ENCODE measurements at places on chromosomes 12 and 14.

GRCh38 chr12:12466157-12466556, 96.5 kb downstream of the DUSP16 start:
- DNase-seq, result peak; percentile 53

- DNase-seq, result peak; percentile 1
Measured at GRCh38 chr14:104265918-104266630, 127.7 kb downstream of the KIF26A start.

DNA sequence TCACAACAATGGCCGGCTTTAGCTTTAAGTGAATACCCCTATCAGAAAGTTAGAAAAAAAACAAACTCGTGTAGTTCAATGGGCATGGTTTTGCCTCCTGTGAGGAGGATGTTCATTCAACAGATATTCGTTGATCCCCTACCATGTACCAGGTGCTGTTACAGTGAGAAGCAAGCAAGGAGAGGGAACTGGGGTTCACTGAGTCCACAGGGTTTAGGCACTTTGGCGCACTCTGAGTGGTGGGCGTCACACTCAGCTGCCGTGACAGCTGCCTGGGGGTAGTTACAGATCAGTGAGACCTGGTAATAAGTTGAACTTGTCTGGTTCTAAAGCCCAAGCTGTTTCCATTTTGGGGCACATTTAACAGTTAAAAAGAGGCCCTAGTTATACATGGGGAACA, 74.2 kb downstream of the PAPOLA start:
- no peak for DNase-seq

DNA sequence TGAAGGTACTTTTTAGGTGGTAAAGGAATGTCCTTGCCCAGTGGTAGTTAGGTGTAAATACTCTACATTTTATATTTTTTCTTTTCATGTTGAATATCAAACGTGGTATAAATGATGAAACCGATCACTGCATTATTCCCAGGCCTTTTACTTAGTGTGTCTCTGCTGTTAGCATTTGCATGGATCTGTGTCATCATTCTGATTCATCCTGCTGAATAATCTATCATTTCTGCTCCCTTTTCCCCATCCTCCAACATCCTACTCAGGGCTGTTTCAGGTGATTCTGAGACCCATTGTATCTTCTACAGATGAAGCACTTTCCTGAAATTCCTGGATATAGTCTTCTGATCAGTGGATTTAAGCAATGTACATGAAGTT, 61.0 kb upstream of the PTHLH start:
- no peak for DNase-seq

DNA sequence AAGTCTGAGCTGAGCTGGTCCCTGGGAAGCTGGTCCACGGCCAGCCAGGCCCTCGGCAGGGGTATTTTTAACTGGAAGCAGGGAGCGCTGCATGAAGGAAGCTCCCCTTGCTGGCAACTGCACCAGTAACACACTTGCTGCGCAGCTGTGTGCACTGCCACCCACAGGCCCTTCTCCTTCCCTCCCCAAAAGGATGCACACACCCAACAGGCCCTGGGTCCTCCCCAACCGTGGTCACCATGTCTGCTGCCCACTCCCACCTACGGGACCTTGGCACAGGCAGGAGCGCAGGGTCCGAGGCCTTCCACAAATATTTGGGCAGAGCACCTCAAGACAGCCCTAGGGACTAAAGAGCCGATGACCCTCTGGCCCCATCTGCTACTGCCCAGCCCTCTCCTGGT, 157.0 kb upstream of the PRMT8 start:
- no peak for DNase-seq

GRCh38 chr12:24591079-24591626, 357.7 kb downstream of the BCAT1 start:
- no peak for DNase-seq

GRCh38 chr12:26172946-26173552, 22.3 kb upstream of the SSPN start:
- DNase-seq, result no peak

DNA sequence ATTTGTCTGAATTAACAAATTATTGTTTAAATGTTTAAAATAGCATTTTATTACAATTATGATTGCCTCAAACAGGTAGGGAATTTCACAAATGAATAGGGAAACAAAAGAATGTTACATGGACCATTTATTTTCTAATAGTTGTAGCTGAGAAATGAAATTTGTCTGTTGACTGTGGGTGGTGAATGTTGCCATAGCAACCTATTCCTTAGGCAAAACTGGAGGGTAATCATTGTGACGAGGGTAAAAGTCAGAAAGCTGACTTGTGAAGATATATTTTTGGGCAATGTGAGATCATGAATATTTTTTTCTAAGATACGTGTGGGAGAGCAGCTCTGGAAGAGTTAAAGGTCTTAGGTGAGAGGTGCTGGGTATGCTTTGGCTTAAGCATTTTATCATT, 24.2 kb upstream of the CLEC14A start:
- DNase-seq, result no peak

DNA sequence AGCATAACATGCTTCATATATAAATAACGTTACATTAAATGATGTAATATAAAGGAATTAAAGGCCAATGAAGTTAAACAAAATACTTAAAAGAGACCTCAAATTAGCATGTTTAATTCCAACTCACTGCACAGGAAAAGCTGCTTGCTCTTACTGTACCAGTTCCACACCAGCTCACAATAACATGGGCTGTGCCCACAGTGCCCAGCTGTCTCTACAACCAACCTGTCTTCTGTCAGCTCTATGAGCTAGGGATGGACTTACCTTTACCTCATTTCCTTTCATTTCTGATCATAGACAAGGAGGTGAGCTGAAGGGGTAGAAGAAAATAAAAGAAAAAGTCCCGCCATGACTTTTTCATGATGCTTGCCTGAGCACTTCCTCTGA, 64.8 kb downstream of the NKX2-1 start:
- no peak for DNase-seq

DNA sequence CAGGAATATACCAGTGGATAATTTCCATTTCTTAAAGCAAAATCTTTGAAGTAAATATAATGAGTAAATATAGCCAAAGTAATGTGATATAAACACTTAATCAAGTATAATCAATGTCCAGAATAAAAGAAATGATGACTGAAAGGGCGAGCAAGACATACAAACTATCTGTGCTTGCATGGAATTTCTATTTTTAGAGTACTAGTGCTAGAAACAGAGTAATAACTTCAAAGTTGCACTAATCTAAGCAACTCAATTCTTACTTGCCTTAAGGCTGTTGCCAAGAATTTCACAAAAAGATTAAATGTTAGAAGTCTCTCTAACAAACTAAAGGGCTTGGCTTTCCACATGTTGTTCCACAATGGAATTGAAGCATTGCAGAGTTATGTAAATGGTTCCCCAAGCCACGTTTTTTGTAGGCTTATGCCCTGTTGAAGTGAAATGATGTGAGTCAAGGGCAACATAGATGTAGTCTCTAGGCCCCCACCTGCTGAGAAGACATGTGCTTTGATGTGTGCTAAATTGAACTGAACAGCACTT, 175.0 kb upstream of the LMNTD1 start:
- no peak for DNase-seq

- no peak for DNase-seq
Measured at GRCh38 chr14:29236848-29237247, 470.3 kb downstream of the FOXG1 start.

GRCh38 chr14:24940213-24940783, 109.6 kb downstream of the STXBP6 start:
- no peak for DNase-seq

DNA sequence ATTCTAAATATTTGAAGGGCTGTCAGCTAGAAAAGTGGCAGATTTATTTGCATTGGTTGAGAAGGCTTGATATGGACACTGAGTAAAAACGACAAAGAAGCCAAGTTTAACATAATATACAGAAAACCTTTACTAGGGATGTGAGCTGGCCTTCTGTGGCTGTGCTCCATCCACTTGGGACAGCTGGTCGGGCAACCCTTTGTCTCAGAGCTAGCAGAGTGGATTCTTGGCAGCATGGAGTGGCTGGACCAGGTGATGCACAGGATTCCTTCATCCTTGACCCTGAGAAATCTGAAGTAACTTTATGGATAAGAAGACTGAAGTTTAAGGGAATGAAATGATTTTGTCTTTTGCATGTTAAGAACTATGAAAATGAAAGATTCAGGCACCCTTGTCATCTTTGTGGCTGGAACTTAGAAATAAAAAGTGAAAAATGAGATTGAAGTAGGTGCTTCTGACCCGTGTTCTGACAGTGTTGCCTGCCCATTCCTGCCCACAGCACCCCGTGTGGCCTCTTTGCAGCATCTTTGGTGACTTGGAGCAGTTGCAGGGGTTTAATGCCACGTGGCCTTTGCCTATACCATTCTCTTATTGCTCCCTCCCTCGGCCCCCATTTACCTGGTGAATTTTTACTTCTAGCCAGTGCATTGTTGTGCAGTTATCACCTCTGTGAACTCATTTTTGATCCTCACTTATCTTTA, 32.6 kb downstream of the PELI2 start:
- DNase-seq, result peak; percentile 24

GRCh38 chr14:100872259-100873095, 31.0 kb downstream of the RTL1 start:
- no peak for DNase-seq

DNA sequence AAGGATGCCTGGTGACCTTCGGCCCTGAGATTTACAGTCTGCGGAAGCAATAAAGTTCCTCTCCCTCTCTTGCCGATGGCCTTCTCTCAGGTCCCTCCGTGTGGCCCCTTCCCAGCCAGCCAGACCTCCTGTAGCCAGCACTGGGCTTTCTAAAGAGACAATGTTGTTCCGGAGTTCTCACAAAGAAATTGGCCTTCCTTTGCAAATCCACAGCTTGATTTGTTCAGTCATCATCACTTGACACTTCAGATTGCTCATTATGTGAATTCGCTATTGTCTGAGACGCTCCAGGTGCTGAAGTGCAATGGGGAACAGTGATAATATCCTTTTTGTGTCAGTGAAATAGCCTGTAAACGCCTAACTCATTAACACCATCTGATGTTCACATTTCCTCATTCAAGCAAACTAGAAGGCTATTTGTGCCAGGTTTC, 43.7 kb upstream of the GPHB5 start:
- DNase-seq, result no peak

DNA sequence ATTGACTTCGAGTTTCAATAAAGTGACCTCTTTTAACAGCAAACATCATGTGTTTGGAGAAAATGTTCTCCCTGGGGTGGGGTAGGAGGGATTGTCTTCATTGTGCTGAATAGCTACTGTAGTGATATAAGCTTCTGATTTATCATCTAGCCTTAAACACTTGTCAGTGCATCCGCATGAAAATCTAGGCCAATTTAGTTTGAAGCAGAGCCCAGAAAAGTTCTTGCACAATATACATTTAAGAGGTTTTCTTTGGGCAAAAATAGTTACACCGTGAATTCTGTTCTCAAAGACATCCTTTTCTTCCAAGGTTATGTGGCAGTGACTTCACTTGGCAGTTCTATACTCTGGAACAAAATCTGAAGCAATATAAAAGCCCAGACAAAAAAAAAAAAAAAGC, 136.0 kb upstream of the IFNG-AS1 start:
- no peak for DNase-seq

DNA sequence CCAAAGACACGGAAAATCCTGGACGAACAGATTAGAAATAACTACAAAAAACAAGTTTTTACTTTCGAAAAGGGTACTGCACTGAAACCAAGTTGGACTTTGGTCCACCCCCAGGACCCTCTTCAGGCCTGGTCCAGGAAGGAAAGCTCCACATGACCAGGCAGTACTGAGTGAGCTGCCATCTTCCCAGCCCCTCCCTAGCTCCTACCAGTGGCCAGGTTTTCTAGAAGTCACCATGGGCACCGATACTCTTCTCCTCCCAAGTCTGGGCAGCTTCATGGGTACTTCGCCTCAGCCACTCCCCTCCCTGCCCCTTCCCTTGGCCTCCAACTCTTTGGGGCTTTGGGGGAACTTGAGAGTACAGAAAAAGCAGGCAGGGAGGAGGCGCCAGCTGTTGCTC, 6.6 kb downstream of the VAMP1 start:
- DNase-seq, result no peak

DNA sequence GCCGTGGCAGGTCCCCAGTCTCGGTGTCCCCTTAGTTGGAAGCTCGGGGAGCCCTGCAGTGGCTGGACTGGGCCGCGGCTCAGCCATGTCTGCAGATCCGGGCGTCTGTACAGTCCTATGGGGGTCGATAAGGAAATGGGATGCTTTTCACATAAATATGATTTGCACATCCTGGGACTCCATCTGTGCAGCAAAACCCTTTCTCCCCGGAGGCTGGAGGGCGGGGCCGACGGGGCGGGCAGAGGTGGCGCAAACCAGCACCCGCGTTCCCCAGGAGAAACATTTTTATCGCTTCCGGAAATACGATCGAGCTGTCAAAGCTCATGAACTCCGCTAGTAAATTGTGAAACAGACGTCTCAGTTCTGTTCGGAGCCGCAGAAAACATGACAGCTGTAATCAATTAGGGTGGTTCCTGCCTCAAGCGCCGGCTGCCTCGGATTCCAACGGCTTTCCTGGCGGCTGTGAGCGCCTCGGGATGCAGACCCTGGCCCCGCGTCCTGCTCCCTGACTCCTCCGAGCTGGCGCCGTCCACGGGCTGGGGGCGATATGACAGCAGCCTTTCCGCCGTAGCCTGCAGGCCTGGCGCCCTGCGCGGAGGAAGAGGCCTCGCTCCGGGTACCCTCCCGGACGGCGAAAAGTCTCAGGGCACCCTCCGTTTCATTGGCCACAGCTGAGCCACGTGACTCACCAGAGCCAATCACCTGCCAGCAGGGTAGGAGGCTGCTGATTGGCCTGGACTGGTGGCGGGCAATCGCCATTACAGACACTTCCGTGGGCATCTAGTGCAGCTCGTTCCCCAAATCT, 23.0 kb downstream of the DIO3 start:
- no peak for DNase-seq

DNA sequence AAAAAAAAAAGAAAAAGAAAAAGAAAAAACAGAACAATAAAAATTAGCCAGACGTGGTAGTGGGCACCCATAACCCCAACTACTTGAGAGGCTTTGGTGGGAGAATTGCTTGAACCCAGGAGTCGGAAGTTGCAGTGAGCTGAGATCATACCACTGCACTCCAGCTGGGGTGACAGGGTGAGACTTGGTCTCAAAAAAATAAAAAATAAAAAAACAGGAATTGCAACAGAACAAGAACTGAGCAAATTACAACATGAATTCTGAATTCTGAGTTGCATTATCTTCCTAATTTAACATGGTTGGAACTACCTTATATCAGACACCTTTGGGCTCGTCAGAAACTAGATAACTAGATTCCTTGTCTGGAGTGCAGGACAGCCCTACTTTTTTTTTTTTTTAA, 53.3 kb upstream of the NR2C1 start:
- DNase-seq, result no peak

DNA sequence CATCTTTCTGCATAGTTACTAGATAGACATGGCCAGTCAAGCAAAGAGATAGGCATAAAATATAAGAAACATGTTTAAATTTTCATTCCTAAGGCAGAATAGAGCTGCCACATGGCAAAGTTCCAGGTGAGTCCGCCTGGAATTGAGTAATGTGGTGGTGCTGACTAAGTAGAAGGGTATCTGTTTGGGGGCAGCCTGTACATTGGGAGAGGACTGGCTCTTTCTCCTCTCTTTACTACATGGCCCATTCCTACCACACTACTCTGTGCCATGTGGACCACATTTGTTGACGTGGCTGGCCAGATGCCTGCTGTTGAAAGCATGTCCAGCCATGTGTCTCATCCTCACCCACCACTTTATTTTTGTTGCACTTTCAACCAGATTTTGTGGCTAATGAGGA, 354.0 kb downstream of the ETNK1 start:
- no peak for DNase-seq
